NCI-H524 treated with DMSO at 0.1 percent for 48 hours (cell line): ENCODE measurements at places on chromosomes 1 and 21.

- no peak for DNase-seq
Measured at GRCh38 chr1:198212675-198213074, 55.9 kb downstream of the NEK7 start.

- DNase-seq: no peak
Measured at GRCh38 chr21:46295996-46296752, 10.0 kb downstream of the YBEY start.

DNA sequence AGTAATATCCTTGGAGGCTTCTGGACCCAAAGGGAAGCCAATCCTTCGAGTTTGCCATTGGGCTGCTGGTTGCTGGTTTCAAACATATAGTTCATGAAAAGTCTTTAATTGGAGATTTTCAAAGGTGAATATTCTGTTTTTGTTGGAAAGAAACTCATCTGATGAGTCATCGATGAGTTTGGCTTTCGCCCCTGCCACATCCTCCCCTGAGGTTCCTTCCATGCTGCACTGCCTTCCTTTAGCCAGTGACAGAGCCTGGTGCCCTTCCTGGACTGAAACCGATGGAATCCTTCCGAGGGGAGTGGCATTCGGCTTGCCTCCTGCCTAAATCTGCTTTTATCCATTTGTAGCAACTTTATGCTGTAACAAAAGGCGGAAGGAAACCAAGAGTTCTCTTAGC is 550.0 kb downstream of the KIF26B start:
- DNase-seq: no peak

DNA sequence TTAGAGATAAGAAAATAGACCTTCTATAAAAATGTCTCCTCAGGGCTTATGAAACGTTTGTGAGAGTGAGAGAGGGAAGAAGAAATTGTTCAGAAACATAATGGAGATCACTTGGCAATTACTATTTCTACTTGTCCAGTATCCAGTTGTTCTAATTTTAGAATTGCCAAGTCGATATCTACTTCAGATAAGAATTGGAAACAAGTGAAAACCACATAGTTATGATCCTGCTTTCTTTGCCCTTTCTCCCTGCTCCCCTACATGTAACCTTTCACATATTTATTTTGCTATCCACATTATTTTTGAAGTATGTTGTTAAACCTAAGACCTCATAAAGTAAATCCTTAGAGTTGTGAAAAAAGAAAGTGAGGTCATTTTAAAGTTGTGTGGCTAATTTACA is 1154.7 kb upstream of the ADGRL2 start:
- no peak for DNase-seq

DNA sequence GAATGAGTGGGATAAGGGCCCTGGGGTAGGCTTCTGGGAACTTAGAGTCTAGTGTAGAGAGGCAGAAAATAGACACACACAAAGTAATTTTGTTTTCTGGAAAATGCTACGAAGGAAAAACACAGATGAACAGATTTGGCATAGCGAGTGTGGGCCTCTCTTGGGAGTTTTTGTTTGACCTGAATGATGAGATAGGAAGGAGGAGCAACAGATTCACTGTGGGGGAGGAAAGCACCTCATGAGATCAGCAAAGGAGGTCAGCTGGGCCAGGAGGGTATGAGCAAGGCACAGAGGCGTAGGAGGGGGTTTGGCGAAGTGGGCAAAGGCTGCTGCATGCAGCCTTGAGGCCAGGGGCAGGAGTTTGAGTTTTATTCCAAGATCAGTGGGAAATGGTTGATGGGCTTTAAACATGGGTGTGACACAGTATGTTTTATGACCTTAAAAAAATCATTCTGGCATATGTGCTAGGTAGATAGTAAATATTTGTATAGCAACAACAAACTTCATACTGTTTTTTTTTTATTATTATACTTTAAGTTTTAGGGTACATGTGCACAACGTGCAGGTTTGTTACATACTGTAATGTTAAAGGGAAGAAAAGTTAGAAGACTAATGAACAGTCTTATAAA is 57.9 kb downstream of the FGGY start:
- DNase-seq: no peak

DNA sequence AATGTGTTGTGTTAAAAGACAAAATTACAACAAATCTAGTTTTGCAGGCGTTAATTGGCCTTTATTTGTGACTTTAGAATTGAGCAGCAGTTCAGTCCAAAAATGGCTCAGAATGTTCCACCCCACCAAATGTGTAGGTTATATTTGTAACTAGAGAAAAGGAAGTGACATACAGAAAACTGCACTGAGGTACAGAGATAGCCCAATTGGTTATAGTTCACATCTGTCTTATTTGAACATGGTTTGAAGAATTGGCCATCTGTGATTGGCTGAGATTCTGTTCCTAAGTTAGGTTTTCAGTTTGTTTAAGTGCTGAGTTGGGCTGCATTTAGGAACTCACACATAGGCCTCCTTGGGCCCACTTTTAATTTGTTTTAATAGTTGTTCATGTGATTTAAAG is 12.0 kb upstream of the FMO2 start:
- DNase-seq: no peak

DNA sequence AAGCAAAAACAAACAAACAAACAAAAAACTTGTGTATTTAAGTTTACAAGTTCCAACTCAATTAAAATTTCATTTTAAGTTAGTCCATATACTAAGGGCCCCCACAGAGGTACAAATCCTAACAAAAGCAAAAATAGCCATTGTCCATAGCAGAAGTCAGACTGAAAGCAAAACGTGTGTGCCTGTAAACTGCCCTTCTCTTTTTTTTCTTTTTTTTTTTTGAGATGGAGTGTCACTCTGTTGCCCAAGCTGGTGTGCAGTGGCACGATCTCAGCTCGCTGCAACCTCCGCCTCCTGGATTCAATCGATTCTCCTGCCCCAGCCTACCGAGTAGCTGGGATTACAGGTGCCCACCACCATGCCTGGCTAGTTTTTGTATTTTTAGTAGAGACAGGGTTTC is 11.6 kb upstream of the IFNGR2 start:
- no peak for DNase-seq

DNA sequence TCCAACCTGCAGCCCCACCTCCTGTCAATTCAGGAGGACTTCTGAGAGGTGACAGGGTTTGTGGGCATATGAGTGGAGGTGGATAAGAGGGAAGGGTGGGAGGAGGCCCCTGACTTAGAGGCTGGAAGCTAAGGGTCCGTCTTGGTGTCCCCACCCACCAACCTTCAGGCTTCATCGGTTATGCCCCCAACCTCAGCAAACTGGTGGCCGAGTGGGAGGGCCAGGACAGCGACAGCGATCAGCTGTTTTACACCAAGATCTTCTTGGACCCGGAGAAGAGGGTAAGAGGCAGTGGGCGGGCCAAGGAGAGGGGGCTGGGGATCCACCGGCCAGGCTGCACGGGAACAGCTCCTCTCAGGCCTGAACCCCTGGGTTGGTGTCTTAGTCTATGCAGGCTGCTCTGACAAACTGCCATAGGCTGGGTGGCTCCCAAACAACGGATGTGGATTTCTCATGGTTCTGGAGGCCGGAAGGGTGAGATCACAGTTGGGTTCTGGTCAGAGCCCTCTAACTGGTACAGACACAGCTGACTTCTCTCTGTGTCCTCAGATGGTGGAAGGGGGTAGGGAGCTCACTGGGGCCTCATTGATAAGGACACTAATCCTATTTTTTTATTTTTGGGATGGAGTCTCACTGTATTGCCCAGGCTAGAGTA is 18.1 kb downstream of the PLOD1 start:
- no peak for DNase-seq

DNA sequence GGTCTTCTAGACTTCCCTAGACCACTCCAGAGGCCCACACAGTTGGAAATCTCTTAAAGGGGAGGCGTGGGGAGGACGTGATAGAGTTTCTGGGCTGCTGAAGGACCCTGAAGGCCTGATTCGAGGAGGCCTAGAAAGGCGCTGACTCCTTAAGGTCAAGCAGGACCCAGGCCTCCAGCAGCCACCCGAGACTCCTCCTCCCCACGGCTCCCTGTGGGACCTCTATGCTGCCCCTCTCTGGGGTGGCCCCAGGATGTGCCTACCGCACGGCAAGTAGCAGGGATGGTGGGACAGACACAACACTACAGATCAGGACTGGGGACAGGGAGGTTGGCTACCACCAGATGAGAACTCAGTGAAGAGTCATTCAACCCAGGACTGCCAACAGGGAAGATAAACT is 77.5 kb downstream of the GLIS1 start:
- DNase-seq: no peak

DNA sequence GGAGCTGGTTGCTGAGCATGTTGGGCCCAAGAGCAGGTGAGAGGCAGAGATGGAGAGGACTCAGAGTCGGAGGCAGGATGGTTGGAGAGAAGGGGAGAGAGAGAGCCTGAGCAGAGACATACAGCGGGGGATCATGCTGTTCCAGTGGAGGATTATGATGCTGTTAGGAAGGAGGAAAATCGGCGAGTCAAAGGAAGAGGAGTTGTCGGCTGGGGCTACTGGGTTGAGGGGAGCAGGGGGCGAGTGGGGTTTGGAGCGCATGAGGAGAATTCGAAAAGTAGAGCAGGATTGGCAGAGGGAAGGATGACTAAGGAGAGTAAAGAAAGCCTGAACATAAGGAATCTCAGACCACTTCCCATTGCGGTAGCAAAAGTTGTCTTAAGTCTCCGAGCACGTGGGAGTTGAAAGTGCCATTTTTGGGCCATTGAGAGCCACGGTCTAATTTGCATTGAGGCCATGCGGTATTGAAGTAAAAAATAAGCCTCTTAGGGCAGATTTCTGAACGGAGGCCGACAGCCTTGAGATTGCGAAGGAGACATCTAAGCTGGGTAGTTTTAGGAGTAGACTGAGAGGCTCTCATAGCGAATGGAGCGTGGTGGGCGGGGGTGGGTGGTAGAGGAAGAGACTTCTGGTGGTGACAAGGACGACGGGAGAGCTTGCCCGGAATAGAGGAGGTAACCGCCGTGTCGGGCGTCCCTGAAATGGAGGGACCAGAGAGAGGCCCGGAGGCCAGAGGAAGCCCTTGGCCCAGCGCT is 140.4 kb upstream of the ETV3 start:
- no peak for DNase-seq

DNA sequence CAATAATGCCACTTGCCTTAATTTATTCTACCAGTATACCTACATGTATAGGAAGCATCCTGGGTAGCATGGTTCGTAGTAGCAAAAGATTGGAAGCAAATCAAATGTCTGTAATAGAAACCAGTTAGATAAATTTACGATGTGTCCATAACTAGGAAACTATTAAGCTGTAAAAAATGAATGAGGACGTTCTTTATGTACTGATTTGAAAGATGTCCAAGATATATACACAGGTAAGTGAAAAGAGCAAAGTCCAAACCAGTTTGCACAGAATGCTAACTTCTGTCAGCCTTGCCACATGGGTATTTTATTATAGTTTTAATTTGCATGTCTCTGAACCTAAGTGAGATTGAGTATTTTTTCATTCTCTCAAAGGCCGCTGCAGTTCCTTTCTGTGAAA is 251.8 kb upstream of the IRF2BP2 start:
- DNase-seq: no peak

GRCh38 chr1:235101558-235102258 is 26.9 kb downstream of the TOMM20 start:
- DNase-seq: no peak

DNA sequence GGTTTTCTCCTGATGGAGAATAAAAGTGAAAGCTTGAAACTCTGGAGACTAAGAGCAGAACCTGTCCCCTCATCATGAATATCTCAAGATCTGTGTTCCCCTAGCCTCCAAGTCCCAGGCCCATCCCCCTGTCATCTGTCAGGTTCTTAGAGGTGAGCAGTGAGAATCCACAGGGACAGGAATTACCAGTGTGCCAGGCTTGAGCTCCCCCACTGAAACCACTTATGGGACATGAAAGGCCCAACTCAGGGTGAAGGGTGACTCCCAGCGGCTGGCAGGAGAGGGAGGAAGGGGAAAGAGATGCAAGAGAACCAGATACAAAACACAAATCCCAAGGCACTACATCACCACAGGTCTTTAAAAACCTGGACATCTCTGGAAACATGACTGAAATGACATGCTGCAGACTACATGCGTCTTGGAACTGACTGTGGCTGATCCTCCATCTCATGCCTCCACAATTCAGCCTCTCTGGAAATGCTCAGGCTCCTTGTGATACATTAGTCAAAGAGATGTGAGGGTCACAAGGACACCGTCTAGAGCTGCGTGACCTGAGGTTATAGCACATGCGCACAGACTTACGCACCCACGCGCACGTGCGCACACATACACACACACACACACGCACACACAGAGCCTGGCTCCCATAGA is 6.8 kb upstream of the LY9 start:
- DNase-seq: no peak

DNA sequence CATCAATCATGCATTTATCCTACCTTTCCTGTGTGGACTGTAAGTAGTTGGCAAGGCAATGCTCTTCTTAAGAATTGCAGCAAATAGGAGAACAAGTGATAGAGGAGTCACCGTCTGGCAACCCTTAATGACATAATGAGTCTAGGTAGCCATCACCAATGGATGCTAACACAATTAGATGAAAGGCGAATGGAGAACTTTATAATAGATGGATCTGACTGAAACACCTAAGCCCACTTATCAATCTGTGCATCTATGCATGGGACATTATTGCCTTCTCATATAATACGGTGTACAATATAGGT is 18.9 kb upstream of the CAPN8 start:
- no peak for DNase-seq

- DNase-seq: no peak
Measured at GRCh38 chr1:4128616-4129015, 228.5 kb upstream of the C1orf174 start.

GRCh38 chr1:161731241-161731640 is 9.9 kb downstream of the FCRLB start:
- DNase-seq: no peak

DNA sequence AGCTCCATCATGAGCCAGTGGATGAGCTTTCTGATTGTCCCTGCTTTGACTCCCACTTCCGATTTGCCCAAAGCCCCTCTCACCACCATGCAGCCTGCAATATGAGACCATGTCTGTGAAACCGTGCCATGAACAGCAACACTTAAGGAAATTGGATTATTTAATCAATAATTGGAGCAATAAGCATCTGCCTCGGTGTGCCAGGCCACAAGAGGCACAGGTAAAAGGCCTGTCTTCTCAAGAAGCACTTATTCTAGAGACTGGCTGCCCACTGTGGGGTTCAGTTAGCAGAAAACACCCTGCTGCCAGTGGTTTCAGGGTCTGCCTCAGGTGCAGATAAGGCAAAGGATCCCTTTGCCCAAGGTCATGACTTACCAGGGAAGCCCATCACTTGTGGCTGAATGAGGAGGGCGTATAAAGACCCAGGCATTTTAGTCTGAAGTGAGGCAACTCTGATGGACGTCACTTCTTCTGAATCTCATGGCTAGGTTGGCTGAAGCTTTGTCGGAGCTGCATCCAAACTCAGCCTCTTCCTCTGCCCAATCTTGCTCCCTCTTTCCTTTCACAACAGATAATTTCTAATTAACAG is 7.1 kb upstream of the CHI3L2 start:
- no peak for DNase-seq

GRCh38 chr1:15799004-15799867 is 8.2 kb downstream of the UQCRHL start:
- no peak for DNase-seq

DNA sequence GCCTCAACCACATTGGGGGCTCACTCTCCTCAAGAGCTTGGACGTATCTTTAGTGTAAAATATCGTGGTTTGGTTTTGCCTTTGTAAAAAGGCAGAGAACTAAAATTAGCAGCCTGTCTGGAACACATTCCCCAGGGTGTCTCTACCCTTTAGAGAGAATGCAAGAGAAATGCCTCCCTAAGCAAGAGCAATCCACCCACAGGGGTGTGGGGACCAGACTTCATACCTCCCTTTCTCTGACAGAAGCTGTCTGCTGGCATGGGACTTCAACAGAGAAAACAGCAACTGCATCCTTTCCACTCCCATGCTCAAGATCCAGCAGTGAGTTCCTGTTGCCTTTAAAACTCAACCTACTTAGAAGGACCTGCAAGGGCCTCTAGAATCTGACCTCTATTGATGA is 27.9 kb upstream of the TNR start:
- DNase-seq: no peak
